ENCODE measurements at places on chromosomes 5 and 9.

- DNase-seq, result no peak
Observed at GRCh38 chr5:150671509-150672236, 10.6 kb downstream of the MYOZ3 start.

- DNase-seq, result no peak
Observed at GRCh38 chr5:161373345-161373707, 173.2 kb downstream of the GABRB2 start.

DNA sequence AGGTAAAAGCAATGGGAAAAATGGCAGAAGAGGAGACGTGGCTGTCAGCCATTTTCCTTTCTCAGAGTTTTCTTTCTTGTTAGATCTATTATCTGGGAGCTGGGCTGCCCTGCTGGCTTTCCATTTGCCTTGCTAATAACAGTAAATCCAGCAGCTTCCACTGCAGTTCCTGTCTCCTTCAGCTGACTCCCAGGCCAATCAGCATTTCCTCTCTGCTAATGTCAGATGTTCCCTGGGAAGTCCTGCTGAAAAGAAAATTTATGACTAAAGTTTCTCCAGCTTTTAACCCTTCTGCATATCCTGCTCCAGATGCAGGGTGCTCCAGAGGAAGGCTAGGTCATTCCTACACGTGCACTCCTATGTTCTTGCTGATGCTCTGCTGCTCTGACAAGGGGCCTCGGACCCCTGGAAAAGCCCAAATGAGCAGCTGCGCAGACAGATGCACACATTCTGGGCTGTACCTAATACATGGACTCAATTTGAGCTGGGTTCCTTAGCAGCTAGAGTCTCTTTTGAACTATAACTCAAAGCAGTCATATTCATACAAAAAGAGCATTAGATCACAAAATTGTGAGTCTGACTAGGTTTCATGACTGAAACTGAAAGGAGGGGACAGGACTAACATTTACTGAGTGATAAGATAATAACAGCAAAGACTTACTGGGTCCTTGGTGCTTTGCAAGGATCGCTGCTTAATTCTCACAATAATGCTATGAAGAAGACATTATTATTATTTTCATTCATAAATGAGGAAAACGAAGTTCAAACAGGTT, 182.2 kb downstream of the MAPKAP1 start:
- no peak for DNase-seq

DNA sequence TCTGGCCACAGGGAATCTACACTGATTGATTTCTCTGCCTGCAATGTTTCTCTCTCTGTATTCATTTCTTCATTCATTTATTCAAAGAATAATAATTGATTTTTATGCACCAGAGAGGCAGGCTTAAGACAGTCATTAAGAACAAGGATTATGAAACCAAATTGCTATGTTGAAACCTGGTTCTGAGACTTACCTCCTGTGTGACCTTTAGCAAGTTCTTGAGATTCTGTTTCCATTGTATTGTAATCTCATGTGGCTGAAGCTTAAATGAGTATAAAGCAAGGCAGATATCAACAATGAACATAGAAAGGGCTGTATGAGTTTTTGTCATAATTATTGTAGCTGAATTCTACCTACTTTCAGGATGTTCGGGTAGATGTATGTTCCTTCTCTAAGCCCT, 129.6 kb upstream of the GRIA1 start:
- DNase-seq, result no peak

GRCh38 chr5:93609762-93610161, 26.7 kb downstream of the NR2F1 start:
- no peak for DNase-seq

GRCh38 chr9:76789840-76790239, 25.6 kb downstream of the PCA3 start:
- DNase-seq, result no peak

DNA sequence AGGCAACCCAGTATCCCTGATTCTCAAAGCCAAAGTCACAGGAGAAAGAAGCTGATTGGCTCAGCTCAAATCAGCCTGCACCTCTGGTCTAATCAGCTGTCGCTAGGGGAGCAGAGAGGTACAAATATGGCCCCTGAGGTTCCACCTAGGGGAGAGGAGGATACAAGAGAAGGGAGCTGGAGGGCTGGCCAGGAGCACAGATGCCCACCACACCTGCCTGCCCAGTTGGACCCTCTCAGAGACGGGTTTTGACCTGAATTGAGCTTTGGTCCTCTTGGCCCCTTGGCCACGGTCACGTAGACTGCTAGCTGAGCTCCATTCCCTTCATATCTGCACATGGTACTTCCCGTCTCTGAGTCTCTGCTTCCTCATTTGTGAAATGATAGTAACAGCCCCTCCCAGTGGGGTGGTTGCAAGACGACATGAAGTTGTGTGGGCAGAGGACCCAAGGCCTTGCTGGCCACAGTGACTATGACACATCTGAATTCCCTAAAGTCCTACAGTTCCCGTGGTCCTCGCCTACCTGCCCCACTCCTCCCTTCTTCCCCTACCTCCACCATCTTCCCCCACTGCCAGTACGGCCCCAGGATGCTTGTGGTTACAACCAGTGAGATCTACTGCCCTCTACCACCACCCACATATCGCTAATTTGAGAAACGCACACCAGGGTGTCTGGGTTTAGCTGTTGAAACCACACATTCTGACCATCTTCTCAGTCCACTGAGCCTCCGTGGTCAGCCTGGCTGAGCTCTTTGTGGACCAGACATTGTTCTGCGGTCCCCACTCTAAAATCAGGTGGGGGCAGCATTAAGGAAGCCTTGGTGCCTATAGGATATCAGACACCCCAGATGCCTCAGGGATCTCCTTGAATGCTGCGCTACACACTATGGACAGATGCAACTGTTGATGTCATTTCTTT, 60.3 kb upstream of the NEK6 start:
- no peak for DNase-seq

DNA sequence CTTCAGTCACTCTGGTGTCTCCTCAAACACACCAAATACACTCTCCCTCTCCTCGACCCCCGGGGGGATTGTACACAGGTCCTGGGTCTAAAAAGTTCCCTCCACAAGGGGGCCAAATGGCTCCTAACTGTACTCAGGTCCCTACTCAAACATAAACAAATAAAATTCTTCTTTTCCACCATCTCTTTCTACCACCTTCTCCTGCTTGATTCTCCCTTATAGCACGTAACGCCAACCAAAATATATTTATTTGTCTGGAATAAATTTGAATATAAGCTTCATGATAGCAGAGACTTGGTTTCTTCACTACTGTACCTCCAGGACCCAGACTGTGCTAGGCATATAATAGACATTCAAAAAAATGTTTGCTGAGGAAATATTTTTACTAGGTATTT, 21.4 kb downstream of the ZNF608 start:
- DNase-seq, result no peak

DNA sequence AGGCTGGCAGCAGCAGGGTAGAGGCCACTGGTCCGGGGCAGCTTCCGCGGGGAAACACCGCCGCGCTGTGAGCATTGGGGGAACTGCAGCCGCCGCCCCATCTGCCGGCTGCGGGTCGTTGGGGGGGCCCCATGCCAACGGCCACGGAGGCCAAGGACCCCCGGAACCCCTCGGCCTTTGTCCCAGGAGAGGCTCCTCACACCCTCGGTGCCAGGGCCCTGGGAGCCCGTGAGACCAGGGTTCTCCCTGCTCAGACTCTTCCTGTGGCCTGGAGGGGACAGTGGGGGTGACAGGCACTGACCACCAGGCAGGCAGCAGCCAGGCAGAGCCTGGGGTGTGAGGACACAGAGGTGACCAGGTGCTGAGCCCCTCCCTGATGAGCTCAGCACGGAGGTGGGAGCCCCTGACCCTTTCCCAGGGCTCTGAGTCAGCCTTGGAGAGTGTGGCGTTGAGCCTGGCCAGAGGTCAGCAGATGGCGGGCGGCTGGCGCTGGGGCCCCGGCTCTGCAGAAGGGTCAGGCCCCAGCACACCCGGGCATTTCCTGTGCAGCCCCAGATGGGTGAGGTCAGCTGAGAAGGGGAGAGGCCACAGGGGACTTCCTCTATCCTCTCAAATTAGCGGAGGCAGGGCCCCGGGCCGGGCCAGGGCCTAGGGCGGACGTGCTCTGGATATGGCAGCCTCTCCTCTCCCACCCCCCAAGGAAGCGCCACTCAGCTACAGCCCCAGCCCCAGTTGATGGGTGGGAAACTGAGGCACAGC, 17.9 kb upstream of the EGFL7 start:
- peak; percentile 47 for DNase-seq

- DNase-seq, result no peak
Observed at GRCh38 chr5:172110260-172110815, 77.7 kb downstream of the STK10 start.

GRCh38 chr5:68849103-68849502, 244.7 kb upstream of the SLC30A5 start:
- DNase-seq, result no peak

GRCh38 chr5:16754601-16755000, 137.8 kb upstream of the RETREG1 start:
- no peak for DNase-seq

DNA sequence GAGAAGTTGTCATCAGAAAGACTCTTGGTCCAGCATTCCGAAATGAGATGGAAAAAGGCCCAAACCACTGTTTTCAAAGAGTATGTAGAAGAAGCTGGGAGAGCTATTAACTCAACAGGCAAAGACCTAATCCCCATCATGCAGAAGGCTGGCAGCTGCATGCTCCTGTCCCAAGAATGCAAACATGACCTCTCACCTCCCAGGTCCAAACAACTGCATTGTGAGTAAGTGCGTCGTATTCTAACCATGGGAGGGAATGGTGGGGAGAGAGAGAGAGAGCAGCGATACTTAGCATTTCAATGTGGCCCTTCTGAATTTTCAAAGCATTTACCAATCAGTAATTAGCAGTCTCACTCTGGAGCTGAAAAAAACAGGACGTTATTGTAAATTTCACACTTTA, 27.6 kb downstream of the TRPC7 start:
- DNase-seq, result no peak

- no peak for DNase-seq
Observed at GRCh38 chr5:10689391-10690081, 71.5 kb downstream of the DAP start.

DNA sequence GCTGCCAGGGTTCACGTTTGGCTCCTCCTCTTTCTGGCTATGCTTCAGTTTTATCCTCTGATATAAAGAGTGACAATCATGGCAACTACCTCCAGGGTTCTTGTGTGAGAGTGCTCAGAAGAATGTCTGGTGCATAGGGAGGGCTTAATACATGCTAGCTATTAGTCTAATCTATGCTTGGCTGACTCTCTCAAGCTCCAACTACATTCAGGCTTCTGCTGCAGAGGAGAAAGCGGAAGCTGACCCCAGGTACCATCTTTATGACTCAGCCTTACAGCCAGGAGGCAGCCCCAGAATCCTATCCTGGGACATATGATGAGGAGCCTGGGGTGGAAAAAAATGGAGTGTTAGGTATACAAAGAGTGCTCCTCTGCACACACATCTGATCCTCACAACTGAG, 32.1 kb upstream of the RASGRF2 start:
- no peak for DNase-seq

DNA sequence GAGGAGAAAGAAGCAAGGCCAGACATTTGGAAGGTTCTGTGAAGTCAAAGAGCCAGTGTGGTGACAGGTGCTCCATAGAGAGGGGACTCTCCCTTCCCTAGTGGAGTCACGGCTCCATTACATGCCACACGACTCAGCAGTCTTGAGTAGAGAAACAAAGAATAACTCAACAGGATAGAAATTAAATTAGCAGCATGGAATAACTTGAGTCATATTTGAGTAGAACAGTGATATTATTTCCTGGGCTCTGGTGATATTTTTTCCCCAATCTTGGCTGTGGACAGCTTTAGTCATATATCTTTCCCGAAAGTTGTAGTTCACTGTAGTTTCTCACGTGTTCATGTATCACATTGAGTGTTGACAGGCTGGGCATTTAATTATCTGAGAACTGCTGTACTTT, 149.7 kb upstream of the EFNA5 start:
- no peak for DNase-seq

DNA sequence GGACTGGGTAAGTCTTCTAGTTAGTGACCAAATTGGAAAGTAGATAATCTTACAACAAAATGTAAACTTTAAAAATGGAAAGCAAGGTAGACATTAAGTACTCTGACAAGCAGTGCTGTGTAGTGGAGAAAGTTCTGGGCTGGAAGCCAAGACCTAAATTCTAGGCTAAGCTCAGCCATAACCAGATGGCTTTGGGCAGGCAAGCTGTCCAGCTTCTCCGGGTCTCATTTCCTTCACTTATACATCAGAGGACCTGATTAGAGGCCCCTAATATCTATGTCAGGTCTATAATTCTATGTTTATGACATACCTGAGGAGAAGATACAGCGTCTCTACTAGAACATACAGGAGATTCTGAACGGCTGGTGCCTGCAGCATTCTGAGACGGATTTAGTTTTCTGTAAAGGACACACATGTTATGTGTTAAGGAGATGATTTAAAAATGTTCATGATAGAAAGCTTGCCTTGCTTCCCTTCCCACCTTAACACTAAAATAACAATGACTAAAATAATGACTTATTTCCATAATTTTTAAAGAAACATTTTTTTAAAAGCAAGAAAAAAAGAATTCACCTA, 61.2 kb downstream of the ELL2 start:
- no peak for DNase-seq

- DNase-seq, result no peak
Observed at GRCh38 chr5:148981353-148981752, 81.5 kb downstream of the SH3TC2 start.

DNA sequence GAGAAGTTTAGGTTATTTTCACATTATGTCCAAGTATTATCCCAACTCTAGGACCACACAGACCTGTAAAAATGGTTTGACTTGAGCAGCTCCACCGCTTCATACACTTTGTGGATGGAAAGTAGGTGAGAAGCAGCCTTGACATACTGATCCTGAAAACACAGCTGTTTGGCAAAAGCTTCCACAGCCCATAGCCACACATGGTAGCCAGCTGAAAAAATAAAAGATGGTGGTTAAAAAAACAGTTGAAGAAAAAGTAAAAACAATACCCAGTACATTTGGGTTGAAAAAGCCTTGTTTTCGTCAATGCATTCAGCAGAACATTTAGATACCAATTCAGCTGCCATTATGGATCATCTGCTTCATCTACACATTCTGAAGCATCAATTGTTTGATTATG, 36.7 kb downstream of the GEMIN5 start:
- no peak for DNase-seq

Measured in stimulated activated CD4-positive, alpha-beta T cell treated with anti-CD3 and anti-CD28 coated beads, Interleukin-12 subunit alpha, Interleukin-12 subunit beta, amount 100 ng/mL, for 24 hours (primary cell).